ENCODE measurements at places on chromosomes 3 and 15.

GRCh38 chr3:141681390-141681780 is 56.7 kb upstream of the RNF7 start:
- DNase-seq, result no peak

- DNase-seq, result no peak
Measured at GRCh38 chr15:93520206-93520605, 431.2 kb upstream of the RGMA start.

DNA sequence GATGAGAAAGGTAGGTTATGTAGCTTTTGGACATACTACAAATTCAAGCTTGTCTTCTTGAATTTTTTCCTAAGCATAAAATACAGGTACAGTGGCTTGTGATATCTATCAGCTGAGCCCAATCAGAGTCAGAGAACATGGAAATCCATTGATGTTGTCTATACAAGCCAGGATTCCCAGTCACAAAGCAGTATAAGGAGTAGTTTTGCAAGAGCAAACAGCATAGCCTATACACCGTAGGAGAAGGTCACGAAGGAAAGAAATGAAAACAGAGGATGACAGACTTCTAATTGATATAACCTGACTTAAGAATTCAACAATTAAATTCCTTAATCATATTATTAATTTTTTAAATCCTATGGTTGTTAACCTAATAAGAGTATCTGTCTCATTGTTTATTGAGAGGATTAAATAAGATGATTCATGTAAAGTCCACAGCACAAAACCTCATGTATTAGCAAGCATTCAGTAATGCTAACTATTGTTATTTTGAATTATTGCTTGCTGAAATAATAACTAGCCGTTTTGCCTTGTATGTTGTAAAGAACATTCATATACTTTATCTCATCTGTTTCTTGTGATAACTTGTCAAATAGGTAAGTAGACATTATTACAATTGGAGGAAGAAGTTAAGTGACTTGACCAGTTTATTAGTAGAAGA is 276.6 kb upstream of the ZPLD1 start:
- DNase-seq, result no peak

- DNase-seq, result no peak
Measured at GRCh38 chr3:127420829-127421228, 133.0 kb upstream of the PRR20G start.

GRCh38 chr3:52117537-52117936 is 36.7 kb downstream of the POC1A start:
- no peak for DNase-seq

DNA sequence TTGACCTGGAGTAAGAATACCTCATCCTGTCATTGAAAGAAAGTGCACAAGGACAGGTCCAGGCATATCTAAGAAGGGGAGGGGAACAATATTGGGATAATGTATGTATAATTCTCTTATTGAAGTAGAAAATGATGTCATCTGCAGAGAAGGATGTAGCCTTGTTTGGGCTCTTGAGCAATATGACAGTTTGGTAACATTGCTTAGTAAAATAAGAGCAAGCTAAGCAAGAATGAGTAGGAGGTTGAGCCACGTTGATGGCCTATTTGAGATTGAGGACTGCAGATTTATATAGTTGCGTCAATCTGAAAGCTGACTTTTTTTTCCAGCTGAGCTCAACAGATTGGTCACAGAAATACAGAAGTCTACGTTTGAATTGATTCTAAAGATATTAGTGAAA is 145.2 kb downstream of the FILIP1L start:
- DNase-seq, result no peak

DNA sequence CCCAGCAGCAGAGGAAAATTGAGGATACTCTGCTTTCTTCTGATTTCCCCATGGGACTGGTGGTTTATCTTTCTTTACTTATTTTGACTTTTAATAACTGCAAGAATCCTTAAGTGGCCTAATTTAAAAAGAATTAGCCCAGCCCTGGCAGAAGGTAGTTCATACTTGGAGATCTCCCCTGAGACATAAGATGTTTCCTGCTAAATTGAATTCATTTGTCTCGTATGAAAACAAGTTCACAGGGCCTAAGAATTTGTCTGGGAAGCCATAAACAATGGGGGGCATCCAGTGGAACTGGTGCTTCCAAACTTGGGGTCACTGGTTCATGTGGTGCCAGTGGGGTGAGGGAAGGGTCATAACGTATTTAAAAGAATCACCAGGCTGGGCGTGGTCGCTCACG is 283.1 kb upstream of the RASGRP1 start:
- no peak for DNase-seq

- DNase-seq, result no peak
Measured at GRCh38 chr3:94159062-94159828, 96.4 kb downstream of the NSUN3 start.

DNA sequence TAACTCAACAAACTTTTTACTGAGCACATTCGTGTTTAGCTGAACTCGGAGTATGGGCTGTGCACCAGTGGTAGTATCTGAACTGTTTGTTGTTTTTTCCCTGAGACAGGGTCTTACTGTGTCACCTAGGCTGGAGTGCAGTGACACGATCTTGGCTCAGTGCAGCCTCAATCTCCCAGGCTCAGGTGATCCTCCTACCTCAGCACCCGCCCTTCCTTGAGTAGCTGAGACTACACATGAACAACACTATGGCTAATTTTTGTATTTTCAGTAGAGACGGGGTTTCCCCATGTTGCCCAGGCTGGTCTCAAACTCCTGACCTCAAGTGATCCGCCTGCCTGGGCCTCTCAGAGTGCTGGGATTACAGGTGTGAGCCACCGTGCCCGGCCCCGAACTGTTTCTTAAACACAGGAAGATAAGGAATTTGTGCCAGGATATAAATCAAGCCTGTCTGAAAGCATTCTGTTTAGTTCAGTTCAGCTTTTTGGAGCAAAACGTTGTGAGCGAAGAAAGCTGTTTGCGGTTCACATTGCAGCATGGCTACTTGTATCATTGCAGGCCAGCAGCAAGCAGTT is 40.4 kb upstream of the SKOR1 start:
- no peak for DNase-seq

GRCh38 chr3:8625991-8626390 is 18.6 kb downstream of the SSUH2 start:
- DNase-seq, result no peak

DNA sequence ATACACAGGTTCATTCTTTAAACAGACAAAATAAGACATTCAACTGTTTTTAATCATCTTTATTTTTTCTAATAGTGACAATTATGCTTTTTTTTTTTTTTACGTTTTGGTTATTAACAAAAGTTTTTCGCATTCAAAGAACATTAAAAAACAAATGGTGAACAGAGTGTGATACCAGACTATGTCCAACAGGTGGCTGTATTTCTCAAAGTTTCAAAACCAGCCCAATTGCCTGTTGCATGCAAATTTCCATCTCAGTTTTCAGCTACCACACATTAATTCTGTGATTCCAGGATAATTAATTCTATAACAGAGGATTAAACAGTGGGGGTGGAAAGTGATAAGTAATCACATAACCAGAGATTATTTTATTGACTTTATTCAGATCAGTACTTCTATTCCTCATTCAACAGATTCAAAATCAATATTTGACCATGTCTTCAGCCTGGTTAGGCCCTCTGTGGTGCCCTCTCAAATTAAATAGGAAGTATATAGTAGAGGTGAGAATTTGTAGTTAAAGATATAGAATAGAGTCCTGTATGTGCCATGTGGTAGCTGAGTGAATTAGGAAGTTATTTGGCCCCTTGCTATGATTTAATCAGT is 122.2 kb upstream of the DCBLD2 start:
- no peak for DNase-seq

GRCh38 chr3:48595526-48596121 is 495 bp upstream of the COL7A1 start:
- no peak for DNase-seq

DNA sequence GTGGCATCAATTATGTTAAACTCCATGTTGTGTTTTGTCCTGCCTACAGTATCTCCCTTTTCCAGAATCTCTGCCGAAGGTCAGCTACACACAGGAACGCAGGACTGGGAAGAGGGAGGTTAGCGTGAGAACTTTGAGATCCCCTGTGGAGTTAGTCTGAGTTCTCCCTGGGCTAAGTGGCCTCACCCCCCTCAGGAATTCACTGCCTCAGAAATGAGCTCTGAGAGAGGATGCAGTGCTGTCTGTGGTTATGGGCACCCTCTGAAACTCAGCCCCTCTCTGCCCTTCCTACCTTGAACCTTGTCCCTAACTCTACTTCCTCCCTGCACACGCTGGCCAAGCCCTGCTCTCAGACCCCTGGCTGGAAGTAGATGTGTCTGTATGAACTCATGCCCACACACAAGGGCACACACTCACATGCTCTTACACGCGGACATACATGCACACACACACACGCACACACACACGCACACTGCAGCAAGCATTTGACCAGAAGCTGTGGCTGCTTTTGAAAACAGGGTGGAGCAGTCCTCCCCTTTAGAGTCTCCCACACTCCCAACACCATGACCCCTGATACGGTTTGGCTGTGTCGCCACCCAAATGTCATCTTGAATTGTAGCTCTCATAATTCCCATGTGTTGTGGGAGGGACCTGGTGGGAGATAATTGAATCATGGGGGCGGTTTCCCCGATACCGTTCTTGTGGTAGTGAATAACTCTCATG is 5.3 kb upstream of the VIPR1 start:
- no peak for DNase-seq

GRCh38 chr3:111509308-111509707 is 32.7 kb upstream of the CD96 start:
- DNase-seq, result no peak

DNA sequence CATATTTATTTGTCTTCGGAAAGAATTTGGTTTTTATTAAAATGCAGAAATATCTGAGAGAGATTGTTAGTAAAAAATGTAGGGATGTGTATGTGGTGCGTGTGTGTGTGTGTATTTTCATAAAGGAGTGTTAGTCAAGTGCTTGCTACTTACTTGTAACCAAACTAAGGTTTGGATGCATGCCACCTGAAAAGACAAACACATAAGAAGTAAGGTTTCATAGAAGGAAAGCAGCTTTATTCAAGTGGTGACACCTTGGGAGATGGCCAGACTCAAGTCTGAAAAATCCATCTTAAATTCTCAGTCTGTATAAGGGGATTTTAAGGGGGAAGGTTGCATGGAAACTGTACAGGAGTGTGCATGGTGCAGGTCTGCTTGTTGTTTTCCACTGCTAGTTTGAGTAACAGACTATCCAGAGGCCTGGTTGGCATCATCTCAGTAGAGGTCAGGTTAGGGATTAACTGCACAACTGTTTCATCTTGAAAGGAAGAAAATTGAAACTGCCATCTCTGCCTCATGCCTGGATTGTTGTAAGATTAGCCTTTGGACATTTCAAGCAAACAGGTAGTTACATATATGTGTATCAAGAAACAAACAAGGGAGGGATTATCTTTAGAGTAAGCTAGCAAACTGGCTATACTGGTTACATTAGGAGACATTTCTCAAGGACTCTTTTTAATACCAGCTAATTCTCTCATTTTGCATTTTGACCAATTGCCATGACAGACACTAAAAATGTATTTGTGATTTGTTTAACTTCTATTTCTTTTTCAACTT is 196.7 kb downstream of the EPHA6 start:
- no peak for DNase-seq

DNA sequence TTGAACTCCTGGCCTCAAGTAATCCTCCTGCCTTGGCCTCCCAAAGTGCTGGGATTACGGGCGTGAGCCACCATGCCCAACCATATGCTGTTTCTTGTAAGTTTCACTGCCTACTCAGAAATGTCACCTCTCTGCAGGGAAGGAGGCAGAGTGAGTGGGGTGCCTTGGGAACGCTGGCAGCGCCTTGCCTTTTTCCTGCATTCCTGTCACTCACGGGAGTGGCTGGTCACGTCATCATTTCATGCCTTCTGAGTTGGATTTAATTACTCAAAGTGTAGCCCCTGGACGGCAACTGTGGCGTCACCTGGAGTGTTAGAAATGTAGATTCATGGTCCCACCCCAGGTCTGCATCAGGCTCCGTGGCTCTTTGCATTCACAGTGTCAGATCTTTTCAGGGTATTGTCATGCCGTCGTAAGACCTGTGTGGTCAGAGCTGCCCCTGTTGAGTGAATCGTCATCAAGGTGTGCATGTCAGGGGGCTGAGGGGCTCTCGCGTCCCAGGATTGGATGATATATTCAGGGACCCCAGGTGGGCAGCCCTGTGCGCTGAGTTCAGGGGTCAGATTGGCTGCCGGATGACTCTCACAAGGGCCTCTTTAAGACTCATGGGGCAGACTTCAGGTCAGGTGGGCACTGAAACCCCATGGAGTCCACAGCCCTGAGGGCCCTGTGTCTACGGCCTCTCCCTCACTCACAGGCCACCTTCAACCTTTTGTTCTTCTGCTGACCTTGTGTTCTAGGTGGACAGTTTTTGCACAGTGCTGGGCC is 65.9 kb upstream of the KLHL25 start:
- DNase-seq, result no peak

- no peak for DNase-seq
Measured at GRCh38 chr3:160649596-160649995, 27.4 kb upstream of the ARL14 start.

GRCh38 chr3:4021162-4021561 is 221.9 kb downstream of the LRRN1 start:
- no peak for DNase-seq

GRCh38 chr3:25665315-25666280 is 891 bp upstream of the TOP2B start:
- peak; percentile 9 for DNase-seq

- DNase-seq, result no peak
Measured at GRCh38 chr3:137746808-137747207, 17.3 kb upstream of the SOX14 start.

Data from activated CD8-positive, alpha-beta memory T cell treated with anti-CD3 and anti-CD28 coated beads for 1 hour (primary cell).